ENCODE measurements at places on chromosomes 11 and 22.
A peak's percentile ranks its signal among the peaks of the same experiment; 100 is the strongest.

GRCh38 chr11:130555251-130555841 is 106.9 kb downstream of the ADAMTS15 start:
- no peak for DNase-seq
- H3K4me1 ChIP-seq: no peaks in the 10 kb centered on the region
- H3K36me3 ChIP-seq: no peaks in the 10 kb centered on the region
- H3K27me3 ChIP-seq: peaks cover 6% of the 10 kb centered on the region

DNA sequence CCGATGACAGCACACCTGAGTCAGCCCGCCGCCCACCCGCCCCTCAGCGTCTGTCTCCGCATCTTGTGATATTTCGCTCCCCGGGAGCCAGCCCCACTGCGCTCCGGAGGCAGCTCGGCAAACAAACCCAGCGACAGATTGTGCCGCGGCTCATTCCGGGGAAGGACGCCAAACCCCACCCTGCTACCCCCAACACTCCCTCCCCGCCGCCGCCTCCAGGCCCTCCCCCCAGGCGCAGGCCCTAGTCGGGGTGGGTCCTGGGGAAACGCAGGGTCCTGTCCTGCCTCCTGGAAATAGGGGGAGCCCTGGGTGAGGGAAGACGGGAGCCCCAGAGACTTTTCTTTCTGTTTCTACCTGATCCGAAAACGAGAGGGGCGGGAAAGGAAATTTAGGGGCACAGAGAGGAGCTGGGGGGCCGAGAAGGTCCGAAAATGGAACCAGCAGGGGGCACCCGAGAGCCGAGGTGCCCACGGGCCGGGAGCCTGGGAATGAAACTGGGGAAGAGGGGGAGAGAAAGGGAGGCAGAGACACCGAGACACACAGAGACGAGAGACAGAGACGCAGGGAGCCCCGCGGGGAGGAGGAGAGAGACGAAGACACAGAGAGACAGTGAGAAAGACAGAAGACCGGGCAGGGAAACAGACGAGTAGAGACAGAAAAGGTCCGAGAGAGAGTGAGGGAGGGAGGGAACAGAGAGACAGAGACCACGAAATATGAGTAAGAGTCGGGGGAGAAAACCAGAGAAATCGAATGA is 1.7 kb upstream of the RTN4RL2 start:
- H3K4me3 ChIP-seq: peak overlapping the region; percentile 84
- no peaks in the 10 kb centered on the region for H3K36me3 ChIP-seq
- peak overlapping the region; percentile 63 for H3K27ac ChIP-seq
- peaks cover 28% of the 10 kb centered on the region for H3K4me1 ChIP-seq
- DNase-seq: peak; percentile 63

DNA sequence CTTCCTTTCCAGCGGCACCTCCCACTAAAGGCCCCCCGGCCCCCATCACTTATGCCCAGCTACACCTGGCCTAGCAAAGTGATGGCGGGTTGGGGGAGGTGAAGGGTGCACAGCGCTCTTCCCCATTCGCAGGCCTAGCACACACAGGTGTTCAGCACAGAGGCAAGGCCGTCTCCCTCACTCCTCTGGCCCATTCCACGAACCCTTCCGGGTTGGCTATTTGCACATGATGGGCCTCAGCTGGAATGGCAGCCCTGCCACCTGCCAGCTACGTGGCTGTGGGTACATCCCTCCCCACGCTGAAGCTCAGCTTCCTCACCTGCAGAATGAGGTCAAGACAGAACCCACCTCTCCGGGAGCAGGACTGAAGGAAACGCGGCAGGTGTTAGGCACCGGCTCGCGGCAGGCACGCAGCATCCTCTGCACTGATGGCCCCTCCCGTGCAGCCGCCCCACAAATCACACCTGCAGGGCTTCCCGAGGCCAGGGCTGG is 4.8 kb downstream of the KIAA0930 start:
- H3K4me3 ChIP-seq: peak overlapping the region; percentile 70
- peaks cover 21% of the 10 kb centered on the region for H3K36me3 ChIP-seq
- H3K27ac ChIP-seq: peak overlapping the region; percentile 88
- H3K4me1 ChIP-seq: peaks cover 85% of the 10 kb centered on the region

DNA sequence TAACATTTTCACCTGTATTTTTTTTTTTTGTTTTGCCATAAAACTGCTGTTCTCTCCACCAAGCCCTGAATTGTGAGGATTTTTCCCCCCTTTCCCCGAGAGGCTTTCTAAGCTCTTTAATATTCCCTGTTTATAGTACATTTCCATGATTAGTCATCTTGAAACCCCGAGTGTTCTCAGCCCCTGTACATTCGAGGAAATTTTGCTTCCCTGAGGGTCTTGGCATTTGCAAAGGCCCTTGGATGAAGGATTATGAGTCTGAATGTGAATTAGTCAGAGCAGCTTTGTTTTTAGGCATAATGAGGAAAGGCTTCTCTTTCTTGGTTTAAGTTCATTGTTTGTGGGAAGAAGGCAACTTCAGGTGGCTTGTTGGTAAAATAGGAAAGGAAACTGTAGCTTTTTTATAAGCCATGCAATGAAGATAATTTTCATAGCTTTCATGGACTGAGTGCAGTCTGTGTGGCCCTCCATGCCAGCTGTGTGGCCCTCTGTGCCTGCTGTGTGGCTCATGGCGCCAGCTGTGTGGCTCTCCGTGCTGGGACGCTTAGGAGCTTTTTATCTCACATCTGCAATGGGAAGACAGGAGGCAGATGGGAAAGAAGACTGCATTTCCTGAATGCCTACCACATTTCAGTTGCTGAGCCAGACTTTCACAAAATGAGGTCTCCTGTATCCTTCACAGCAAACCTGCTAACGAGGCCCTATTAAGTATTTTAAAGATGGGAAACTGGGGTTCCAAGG is 129.0 kb downstream of the TEAD1 start:
- no peak overlapping the region for H3K27ac ChIP-seq
- H3K4me3 ChIP-seq: no peak overlapping the region
- H3K4me1 ChIP-seq: no peaks in the 10 kb centered on the region
- DNase-seq: no peak

GRCh38 chr11:122101625-122102291 is 14.3 kb downstream of the BLID start:
- peaks cover 11% of the 10 kb centered on the region for H3K4me1 ChIP-seq
- DNase-seq: no peak
- H3K36me3 ChIP-seq: no peaks in the 10 kb centered on the region
- H3K27me3 ChIP-seq: peaks cover 26% of the 10 kb centered on the region
- no peak overlapping the region for H3K27ac ChIP-seq

DNA sequence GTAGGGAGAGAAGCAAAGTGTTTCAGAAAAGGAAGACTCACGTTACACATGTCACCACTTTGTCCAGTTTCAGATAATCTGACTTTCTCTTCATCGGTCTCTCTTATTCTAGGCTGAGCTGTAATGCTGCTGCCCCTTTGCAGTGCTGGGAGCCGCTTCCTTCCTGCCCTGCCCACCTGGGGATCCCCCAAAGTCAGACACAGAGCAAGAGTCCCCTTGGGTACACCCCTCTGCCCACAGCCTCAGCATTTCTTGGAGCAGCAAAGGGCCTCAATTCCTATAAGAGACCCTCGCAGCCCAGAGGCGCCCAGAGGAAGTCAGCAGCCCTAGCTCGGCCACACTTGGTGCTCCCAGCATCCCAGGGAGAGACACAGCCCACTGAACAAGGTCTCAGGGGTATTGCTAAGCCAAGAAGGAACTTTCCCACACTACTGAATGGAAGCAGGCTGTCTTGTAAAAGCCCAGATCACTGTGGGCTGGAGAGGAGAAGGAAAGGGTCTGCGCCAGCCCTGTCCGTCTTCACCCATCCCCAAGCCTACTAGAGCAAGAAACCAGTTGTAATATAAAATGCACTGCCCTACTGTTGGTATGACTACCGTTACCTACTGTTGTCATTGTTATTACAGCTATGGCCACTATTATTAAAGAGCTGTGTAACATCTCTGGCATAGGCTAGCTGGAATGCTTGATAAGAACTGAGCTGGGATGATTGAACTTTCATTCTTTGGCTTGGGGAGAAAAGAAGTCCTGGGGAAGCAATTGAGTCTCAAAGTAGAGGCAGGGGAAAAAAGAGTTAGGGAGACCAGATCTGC is 31.2 kb upstream of the SMIM35 start:
- DNase-seq: no peak
- no peak overlapping the region for H3K27ac ChIP-seq
- peaks cover 8% of the 10 kb centered on the region for H3K4me1 ChIP-seq
- H3K27me3 ChIP-seq: peaks cover 14% of the 10 kb centered on the region
- H3K4me3 ChIP-seq: no peak overlapping the region

GRCh38 chr22:38618682-38619081 is 37.5 kb downstream of the FAM227A start:
- no peak for DNase-seq
- H3K27me3 ChIP-seq: peaks cover 27% of the 10 kb centered on the region
- H3K36me3 ChIP-seq: no peaks in the 10 kb centered on the region
- H3K4me1 ChIP-seq: no peaks in the 10 kb centered on the region

DNA sequence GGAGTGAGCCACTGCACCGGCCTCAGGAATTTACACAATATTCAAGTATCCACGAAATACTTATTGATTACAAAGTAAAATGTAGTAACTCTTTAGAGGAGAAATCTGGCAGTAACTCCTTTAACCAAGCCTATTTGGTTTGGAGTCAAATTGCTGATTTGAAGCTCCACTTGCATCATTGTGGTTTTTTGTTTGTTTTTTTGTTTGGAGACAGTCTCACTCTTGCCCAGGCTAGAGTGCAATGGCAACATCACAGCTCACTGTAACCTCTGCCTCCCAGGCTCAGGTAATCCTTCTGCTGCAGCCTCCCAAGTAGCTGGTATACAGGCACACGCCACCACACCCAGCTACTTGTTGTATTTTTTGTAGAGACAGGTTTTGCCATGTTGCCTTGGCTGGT is 6.4 kb upstream of the QSER1 start:
- H3K4me3 ChIP-seq: no peak overlapping the region
- H3K27ac ChIP-seq: no peak overlapping the region
- no peak for DNase-seq
- H3K36me3 ChIP-seq: no peaks in the 10 kb centered on the region

- peaks cover 7% of the 10 kb centered on the region for H3K27me3 ChIP-seq
- H3K36me3 ChIP-seq: no peaks in the 10 kb centered on the region
- peaks cover 23% of the 10 kb centered on the region for H3K4me1 ChIP-seq
- no peak overlapping the region for H3K27ac ChIP-seq
- DNase-seq: peak; percentile 68
- peak overlapping the region; percentile 35 for H3K4me3 ChIP-seq
Observed at GRCh38 chr11:848380-848931, 5.8 kb downstream of the TSPAN4 start.

DNA sequence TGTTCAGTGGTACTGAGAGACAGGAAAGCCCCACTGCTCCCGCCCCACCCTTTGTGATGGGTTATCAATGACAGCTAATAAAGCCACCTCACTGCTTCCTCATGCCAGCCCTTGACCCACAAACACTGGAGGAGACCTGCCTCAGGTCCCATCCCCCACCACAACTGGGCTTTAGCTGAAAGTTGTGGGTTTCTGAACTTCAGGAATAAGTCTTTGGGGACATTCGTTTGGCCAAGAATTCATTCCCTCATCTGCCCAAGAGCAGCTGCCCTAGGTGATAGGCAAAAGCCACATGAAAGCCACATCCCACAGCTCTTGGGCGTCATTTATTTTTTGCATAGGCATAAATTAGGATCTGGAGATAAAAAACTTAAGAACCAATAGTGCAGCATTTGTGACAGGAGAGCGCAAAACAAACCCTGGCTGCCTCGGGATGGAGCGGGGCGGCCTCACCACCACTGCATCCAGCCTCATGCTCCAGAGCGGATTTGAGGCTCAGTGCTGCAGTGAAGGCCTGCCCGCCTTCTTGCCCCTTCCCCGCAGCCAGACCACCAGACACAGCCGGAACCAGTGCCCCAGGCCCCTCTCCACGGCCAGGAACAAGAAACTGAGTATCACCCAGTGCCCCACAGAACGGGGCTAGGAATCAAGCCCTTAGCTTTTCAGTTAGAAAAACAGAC is 21.2 kb downstream of the SUN2 start:
- no peak overlapping the region for H3K4me3 ChIP-seq
- peaks cover 94% of the 10 kb centered on the region for H3K36me3 ChIP-seq
- no peak for DNase-seq

DNA sequence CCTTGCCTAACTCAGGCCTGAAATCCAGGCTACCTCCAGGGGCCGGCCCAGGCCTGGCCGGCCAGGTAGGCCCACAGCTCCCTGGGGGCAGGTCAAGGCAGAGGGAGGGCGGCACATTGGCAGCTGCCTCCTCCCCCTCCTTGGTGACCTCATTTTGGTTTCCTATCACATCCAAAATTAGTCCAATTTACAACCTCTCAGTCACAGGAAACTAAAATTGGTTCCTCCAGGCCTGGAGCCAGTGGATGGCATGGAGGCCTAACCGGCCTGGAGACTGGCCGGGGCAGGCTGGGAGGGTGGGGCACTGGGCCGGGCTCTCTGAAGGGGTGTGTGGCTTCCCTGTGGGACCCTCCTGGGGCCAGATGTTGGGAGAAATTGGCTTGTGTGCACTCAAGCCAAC is 35.9 kb downstream of the LRRC10B start:
- no peak for DNase-seq
- peaks cover 6% of the 10 kb centered on the region for H3K4me1 ChIP-seq
- H3K27me3 ChIP-seq: peaks cover 18% of the 10 kb centered on the region
- H3K27ac ChIP-seq: no peak overlapping the region
- H3K4me3 ChIP-seq: no peak overlapping the region
- no peaks in the 10 kb centered on the region for H3K36me3 ChIP-seq

DNA sequence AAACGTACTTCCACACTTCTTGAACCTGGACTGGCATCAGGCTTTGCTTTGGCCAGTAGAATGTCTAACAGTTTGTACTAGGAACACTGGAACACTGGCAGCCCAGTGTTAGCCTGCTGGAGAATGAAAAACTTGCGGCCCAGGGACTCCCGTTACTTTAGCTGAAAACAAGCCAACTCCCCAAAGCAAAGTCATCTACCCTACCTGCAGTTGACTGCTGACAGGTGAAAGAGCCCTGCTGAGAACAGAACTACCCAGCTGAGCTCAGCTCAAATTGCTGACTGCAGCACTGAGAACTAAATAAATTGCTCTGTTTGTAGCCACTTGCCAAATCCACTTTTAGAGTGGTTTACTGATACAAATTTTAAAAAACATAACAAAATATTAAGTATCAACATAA is 342.5 kb downstream of the LRRC4C start:
- no peak overlapping the region for H3K27ac ChIP-seq
- H3K4me1 ChIP-seq: no peaks in the 10 kb centered on the region
- H3K4me3 ChIP-seq: no peak overlapping the region
- H3K36me3 ChIP-seq: no peaks in the 10 kb centered on the region

DNA sequence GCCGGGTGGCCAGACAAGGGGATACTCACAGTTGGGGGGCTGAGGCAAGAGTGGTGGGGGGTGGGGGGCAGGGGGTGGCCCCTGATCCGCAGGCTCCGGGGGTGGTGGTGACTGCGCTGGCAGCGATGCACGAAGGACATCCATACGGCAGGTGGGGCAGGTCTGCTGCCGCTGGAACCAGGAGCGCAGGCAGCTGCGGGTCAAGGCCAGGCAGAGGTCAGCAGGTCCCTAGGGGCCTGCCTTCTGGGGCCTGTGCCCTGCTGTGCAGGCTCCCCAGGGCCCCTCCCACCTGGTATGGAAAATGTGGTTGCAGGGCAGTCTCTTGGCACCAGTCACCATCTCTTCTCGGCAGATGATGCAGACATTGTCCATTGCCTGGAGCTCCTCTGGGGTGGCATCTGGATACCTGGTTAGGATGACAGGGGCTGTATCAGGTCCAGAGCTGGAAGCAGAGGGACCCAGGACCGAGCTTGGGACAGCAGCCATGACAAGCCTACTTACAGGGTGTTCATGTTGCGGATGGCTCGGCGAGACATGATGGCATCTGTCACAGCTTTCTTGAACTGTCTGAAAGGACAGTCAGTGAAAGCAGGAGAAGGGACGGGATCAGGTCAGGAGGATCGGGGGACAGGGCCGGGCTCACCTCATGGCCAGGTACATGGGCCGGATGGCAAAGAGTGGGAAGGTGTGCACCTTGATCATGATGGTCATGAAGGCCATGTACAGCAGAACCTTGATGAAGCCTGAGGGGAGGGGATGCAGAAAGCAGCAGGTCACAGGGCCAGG is 3.5 kb downstream of the SYVN1 start:
- no peaks in the 10 kb centered on the region for H3K27me3 ChIP-seq
- DNase-seq: no peak
- H3K27ac ChIP-seq: peak overlapping the region; percentile 99
- peaks cover 88% of the 10 kb centered on the region for H3K36me3 ChIP-seq
- H3K4me1 ChIP-seq: peaks cover 56% of the 10 kb centered on the region

Data from activated B cell treated with CpG ODN at 0.5 μM for 24 hours (primary cell).